ENCODE measurements at places on chromosomes 7 and 10.

GRCh38 chr7:117485118-117485620 is 5.3 kb downstream of the CFTR start:
- DNase-seq = no peak

- DNase-seq = no peak
These were observed 2.5 kb upstream of the KPNA7 start for GRCh38 chr7:99210265-99210970.

DNA sequence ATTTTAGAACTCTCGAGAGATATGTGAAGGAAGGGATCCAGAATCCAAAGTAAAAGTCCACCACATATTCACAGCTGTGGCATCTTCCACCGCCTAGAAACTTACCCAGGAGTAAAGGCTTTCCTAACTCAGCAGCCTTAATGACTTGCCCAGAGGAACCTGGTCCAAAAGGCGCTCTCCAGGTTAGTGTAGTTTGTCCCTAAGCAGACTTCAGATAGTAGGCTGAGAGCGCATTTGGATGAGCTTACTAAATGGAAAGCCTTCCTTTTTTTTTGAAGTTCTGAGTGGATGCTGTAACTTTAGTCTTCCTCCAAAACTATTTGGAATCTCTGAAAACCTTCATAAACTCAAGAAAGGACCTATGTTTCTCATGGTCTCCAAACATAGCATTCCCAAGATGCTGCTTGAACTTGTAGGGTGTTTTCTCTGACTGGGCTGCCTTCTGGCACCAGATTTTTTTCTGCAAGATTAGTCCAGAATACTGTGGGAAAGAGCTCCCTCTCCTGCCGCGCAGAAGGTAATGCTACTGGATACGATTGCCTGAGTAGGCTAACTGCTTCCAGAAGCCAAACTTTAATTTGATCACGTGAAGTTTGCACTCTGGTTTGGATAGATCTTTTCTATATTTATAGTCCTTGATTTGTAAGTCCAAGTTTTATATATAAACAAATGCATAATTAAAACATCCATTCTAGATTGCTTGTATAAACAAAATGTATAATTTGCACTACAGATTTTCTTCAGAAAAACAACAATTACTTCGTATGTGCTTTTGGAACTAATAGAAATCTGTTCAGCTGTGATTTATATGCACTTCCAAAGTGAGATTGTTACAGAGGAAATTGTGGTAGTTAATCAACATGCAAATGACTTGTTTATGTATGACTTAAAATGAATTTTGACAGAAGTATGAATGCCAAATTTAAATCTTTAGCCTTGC is 19.6 kb upstream of the GPR37 start:
- DNase-seq = peak; percentile 16

DNA sequence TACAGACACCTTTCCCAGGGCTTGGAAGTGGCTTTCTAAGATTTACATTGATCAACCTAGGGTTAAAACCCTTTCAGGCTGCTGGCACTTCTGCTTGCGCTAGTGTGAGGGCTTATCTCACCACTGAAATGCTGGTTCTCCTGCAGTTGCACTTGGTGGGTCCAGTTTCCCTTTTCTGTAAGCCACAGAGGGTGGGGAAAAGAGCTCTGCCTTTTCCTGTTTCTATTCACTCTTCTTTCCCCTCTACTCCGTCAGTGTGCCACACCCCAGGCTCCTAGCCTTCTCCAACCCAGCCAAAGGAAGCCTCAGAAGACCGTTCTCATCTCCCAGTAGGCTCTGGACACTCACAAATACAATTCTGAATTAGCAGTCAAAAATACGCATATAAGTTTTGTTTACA is 19.0 kb upstream of the CAPZA2 start:
- no peak for DNase-seq
